ENCODE measurements at places on chromosomes 5 and 9.

GRCh38 chr9:16132513-16132912 is 579.7 kb downstream of the CCDC171 start:
- DNase-seq, result no peak

GRCh38 chr5:51389577-51390463 is 6.6 kb downstream of the ISL1 start:
- DNase-seq, result no peak

GRCh38 chr9:79481846-79482477 is 89.8 kb upstream of the TLE4 start:
- DNase-seq, result no peak

- DNase-seq, result no peak
Measured at GRCh38 chr5:86125731-86126601, 491.8 kb upstream of the COX7C start.

- no peak for DNase-seq
Measured at GRCh38 chr5:118981783-118982182, 6.6 kb downstream of the DTWD2 start.

DNA sequence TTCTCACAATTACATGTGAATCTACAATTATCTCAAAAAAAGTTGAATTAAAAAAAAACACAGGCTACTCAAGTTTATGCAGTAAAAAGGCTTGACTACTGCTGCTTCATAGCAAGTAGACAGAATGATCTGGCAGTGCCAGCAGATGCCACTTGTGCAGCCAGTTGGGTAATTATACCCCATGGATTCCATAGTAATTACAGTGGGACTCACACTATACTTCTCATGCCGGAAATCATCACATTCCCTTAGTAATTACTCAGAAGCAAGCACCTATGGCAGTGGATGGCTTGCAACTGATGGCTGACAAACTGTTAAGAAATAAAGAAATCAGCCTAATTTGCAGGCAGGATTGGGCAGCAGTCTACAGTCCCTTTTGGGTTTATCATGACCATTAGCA is 463.2 kb upstream of the KLF4 start:
- DNase-seq, result no peak
